ENCODE measurements at places on chromosomes 1 and 21.

- no peak for DNase-seq
Measured at GRCh38 chr1:7679159-7679872, 91.8 kb upstream of the VAMP3 start.

- DNase-seq = no peak
Measured at GRCh38 chr1:67211589-67212563, 45.6 kb downstream of the IL23R start.

GRCh38 chr1:55423376-55423775 lies 208.2 kb upstream of the USP24 start:
- DNase-seq = no peak

DNA sequence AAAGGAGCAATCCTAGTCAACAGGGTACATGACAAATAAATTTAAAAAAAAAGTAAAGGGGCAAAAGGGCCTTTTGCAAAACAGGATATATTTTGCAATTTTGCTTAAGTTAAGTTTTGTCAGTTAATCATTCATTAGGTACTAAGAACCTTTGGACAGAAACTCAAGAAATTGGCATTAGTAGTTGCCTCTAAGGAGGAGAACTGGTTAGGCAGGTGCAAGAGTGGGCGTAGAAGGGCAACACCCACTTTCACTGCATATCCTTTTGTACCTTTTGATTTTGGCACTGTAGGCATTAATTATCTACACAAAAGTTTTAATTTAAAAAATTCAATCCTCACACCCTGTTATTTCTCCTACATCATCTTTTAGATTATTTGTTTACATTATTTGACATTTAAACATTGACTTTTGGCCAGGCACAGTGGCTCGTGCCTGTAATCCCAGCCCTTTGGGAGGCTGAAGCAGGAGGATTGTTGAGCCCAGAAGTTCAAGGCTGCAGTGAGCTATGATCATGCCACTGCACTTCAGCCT lies 4.3 kb downstream of the DDAH1 start:
- DNase-seq = no peak

DNA sequence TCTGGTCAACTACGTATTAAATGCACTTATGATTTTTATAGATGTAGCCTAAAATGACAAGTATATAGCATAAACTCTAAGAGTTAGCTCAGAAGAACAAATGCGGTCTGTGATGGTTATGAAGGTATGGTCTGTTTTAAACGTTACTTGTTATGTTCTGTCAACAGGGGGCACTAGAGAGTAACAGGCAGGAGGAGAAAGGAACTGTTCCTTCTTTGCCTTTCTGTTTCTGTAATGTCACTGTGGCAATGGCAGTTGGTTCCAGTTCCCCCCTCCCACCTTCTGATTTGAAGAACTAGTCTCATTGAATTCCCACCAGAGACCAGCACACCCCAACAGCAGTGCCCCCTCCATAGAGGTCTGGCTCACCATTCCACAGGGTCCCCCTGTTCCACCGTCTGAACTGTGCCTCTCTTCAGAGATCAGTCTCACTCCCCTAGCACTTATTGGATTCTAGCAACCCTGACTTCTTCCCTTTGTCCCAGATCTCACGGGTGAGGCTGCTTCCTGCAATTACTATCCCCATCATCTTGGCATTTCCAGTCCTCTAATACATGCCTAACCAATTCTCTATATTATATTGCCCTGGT lies 14.0 kb downstream of the KRTAP24-1 start:
- no peak for DNase-seq

DNA sequence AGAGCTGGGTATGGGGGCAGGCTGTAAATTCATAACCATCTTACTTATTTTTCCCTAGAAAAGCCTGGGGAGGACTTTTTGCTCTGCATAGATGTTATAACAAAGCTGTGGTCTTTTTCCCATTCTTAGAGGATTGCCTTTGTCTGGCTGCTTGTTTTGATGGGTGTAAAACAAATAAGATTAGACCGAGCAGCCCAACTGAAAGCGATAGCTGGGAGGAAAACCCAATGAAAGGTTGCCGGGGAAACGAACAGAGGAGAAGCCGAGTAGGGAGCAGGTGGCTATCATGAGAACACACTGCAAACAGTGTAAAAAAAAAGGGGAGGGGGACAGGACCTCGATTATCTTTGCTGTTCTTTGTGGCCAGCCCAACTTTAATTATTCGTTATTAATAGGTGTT lies 1.9 kb downstream of the ELAVL4 start:
- no peak for DNase-seq

GRCh38 chr1:32179193-32179442 lies 357 bp upstream of the TXLNA start:
- no peak for DNase-seq

- DNase-seq = no peak
Measured at GRCh38 chr1:225670806-225671733, 18.1 kb upstream of the ENAH start.

GRCh38 chr21:42623694-42624093 lies 29.7 kb upstream of the PDE9A start:
- no peak for DNase-seq

DNA sequence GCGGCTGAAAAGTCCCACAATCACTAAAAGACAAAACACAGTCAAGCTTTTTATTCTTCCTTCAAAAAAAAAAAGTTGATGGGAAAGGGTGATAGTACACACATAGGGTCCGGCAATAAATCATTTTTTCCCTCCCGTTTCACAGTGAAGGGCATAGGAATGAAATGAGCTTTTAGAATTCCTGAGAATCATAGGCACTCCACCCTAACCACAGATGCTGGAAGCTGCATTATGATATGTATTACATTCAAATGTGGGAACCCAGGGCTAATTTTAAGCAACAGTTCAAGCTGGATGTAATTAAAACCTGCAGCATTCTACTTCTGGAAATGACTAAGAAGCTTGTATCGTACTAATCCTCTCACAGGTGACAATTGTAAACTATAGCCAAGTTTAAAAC lies 75.7 kb upstream of the KCNJ15 start:
- DNase-seq = no peak

GRCh38 chr1:48853006-48853405 lies 76.3 kb upstream of the BEND5 start:
- DNase-seq = peak; percentile 68

GRCh38 chr1:57719274-57719673 lies 295.4 kb upstream of the DAB1 start:
- no peak for DNase-seq

DNA sequence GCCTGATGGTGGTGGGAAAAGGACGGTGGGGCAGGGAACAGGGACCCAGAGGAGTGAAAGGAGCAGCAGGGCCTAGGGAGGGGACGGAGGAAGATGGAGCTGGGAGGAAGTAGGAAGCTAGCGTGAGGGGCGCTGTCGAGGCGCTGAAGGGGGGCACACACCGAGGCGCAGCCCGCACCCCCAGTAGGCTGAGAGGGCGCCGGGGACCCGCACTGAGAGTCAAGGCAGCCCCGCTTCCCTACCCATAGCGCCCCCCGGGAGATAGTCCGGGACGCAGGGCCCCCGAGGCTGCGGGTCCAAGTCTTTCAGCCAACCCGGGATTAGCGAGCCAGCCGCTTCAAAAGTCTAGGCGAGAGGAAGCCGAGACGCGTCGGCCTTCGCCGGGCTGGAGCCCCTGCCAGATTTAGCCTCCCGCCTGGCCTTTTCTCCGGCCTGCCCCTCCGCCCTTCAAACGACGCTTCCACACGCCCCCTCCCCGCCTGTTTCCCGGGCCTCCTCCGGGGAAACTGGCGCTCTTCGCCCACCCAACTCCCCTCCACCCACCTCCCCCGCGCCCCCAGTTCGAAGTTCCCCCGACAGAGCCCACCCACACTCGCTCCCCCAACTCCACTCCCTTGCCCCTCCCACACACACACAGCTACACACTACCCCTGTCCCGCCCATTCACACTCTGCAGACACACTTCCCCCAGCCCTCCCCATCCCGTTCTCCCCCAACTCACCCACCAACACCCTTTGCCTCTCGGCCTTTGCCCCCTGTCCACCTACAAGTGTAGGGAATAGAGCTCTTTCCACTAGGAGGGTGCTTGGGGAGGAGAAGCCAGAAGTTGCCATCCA lies 7.8 kb upstream of the PROX1 start:
- DNase-seq = no peak

GRCh38 chr1:181249186-181249585 lies 160.7 kb downstream of the IER5 start:
- DNase-seq = no peak

GRCh38 chr1:8170059-8170835 lies 144.1 kb upstream of the ERRFI1 start:
- no peak for DNase-seq
